ENCODE measurements at places on chromosomes 3 and 15.

GRCh38 chr3:183697123-183697609 lies 431 bp upstream of the YEATS2 start:
- no peak for DNase-seq

GRCh38 chr15:26891448-26892181 lies 24.8 kb downstream of the GABRA5 start:
- no peak for DNase-seq

- DNase-seq = no peak
Measured at GRCh38 chr3:95289295-95289694, 1226.4 kb downstream of the NSUN3 start.

GRCh38 chr15:92462424-92463125 lies 68.9 kb downstream of the ST8SIA2 start:
- no peak for DNase-seq

DNA sequence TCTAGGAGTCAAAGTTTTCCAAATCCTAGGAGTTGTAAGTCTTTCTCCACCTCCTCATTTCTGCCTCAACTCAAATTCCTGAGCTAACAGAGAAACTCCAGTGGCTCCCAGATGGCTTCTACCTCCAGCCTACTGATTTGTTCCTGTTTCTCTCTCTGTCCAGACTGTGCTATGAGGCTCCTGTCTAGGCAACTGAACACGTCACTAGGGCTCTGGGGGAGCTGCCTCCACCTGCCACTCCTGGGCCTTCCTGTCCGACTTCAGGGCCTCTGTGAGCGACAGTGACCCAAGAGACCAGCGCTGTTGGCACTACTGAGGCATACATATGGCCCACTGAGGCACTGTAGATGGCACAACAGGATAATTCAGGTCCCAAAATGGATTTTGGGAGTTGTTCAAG lies 71.4 kb downstream of the EXOG start:
- no peak for DNase-seq

GRCh38 chr3:189419683-189420082 lies 211.5 kb upstream of the TP63 start:
- DNase-seq = no peak

- no peak for DNase-seq
Measured at GRCh38 chr15:92810418-92811138, 89.5 kb upstream of the CHD2 start.

GRCh38 chr3:171514466-171514865 lies 54.3 kb upstream of the TNIK start:
- DNase-seq = no peak

GRCh38 chr3:129745253-129745652 lies 138.8 kb upstream of the PLXND1 start:
- DNase-seq = no peak

- no peak for DNase-seq
Measured at GRCh38 chr3:188049606-188050530, 104.1 kb upstream of the LPP start.

GRCh38 chr3:153038367-153038766 lies 123.7 kb upstream of the RAP2B start:
- DNase-seq = no peak

DNA sequence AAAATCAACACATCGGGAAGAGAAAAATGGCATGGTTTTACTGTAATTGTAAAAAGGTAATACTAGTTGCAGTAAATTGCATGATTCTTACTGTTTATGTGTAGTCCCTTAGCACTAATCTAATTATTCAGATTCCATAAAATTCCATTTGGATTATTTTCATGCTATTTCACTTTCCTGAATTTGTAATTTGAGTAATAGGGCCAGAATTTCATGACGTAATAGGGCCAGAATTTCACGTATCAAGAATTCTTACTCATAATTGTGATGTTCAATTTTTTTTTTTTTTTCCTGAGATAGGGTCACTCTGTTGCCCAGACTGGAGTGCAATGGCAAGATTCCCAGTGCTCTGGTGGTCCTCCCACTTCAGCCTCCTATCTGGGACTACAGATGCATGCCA lies 2.9 kb upstream of the U2SURP start:
- no peak for DNase-seq

DNA sequence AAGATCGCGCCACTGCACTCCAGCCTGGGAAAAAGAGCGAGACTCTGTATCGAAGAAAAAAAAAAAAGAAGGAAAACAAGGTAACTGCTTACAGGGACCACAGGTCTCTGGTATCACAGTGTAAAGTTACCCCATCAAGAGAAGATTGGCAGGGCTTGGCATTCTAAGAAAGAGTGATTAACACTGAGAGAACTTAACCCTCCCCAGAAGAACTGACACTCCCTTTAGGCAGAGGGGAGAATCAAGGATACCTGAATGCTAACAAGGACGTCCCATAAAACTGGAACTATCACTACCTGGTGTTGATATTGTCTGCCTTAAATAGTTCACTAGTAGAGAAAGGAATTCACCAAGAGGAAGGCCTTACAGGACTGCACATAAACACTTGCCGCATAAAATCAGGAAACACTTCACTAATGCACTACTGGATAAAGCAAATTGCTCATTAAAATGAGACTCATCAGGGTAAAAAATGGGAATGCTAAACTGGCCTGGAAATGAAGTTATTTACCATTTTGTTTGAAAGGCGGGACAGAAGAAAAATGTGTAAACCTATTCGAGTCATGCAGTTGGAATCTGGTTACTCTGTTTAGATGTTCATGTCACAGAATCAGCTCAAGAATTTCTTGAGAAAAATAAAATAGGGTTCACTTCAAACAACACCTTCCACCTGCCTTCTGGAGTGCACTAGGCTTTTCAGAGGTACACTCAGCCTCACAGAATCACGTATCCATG lies 121.6 kb downstream of the FOXP1 start:
- no peak for DNase-seq

DNA sequence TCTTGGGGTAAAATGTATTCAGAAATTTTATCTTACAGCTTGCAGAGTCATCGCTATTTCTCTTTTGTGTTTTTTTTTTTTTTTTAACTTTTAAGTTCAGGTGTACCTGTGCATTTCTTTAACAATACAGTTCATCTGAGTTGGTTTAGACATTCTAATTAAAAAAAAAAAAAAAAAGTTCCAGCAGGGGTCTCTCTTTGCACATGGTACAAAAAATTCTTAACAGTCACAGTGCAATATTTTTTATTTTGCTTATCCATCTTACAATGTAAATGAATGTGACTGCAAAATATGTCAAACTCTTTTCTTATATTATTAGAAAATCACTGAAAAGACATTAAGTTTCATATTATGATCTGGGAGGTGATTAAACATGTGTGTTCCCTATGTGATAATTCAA lies 47.5 kb upstream of the SLC9A9 start:
- DNase-seq = no peak

- no peak for DNase-seq
Measured at GRCh38 chr15:92492551-92493115, 99.0 kb downstream of the ST8SIA2 start.

DNA sequence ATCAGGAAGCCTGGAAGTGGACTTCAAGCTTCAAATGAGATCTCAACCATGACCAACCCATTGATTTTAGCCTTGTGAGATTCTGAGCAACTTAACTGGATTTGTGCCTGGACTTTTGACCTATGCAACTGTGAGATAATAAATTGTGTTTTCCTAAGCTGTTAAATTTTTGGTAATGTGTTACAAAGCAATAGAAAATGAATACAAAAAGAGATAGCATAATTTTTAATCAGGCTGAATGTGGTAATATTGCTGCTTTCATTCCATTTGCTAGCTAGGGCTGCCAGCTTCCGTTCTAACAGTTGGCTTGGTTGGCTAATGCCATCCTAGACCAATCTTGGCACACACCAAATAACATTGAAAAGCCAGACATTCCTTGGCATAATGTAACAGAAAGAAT lies 12.2 kb downstream of the PROS1 start:
- DNase-seq = no peak

DNA sequence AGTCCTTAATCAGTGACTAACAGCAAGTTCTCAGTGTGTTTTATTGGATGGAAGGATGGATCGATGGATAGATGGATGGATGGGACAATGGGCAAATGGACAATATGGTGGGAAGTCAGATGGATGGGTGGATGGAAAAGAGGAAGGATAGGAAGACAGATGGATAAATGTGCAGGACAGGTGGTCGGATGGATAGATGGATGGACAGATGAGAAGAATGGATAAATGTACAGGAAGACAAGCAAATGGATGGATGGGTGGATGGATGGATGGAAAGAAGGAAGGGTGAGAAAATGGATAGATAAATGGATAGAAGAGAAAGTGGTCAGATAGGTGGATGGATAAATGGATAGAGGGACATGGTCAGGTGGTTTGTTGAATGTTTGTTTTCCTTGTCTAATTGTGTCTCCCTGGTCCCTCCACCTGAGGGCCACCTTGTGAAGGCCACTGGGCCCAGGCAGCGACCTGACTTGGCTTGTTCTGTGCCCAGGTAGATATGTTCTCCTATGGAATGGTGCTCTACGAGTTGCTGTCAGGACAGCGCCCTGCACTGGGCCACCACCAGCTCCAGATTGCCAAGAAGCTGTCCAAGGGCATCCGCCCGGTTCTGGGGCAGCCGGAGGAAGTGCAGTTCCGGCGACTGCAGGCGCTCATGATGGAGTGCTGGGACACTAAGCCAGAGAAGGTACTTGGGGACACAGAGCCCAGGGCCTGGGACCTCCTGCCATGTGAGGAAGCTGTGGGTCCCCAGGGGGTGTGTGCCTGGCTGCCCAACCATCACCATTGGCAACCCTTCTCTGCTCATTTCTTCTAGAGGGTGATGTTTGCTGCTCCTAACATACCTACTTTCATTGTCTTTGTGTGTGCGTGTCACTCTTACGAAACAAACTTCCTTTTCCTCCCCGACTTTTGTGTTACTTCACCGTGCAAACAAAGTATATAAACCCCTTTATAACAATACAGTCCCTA lies 137.5 kb downstream of the LRRK1 start:
- no peak for DNase-seq

DNA sequence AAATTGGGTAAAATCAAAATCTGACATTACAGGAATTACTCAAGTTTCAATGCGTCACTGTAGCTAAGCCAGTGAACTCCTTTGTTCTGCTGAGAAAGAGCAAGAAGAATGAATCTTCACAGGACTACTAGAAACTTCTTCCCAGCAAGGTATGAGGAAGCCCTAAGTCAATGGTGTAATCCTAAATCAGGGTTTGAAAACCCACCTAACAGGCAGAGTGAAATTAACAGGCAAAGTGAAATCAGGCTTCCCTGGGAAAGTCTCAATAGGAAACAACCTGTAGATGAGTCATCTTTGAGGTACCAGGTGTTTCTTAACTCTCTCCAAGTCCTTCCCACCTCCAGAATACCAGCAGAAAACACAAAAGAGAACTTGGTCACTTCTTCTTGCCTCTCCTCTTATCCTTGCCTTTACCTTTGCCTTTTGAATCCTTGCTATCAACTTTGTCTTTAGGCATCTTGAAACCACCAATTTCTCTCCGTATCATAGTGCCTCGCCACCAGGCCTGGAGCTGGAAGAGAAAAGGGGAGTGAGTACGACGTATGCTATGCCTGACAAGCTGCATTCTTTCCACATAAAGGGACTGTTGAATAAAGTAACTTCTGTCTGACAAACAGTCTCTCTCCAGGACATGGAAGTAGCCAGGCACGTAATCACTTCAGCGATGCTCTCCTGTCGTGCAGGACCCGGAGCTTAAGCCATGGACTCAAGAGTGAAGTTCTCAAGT lies 60.6 kb upstream of the RPL35A start:
- DNase-seq = no peak

DNA sequence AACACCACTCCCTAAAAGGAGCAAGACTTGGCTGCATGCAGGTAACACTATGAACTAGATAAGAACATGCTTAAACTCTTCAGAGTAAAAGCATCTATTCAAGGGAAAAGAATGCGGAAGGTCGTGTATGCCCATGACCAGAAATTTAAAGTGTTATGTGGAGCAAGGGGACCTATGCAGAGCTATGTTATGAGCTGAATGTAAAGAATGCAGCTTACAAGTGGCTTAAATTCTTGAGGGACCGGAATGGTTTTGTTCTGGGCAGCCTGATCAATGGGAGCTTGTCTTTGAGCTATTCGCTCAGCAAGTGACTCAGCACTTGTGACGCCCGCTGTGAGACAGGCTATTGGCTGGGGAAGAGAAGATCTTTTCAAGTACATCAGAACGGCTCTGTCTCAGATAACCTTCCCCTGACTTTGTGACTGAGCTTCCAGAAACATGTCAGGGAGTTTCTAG lies 367.5 kb upstream of the THBS1 start:
- DNase-seq = no peak

GRCh38 chr15:101014921-101015841 lies 96.0 kb downstream of the LRRK1 start:
- DNase-seq = peak; percentile 16

GRCh38 chr3:42601896-42602581 lies 1.6 kb downstream of the NKTR start:
- no peak for DNase-seq

DNA sequence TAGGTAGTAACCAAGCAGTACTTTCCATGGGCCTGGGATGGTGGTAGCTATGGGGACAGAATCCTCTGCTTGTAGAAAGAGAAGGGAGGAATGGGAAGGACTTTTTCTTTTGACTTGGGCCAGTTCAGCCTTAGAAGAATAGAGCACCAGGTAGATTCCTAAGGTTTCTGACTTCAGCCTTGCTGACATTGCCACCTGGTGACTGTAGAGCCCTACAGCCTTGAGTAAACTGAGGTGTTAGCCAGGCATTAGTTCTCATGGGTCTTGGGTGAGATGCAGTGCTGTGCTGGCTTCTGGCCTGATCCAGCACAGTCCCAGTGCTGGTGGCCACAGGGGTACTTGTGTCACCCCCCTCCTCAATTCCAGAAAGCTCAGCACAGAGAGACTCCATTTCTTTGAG lies 171.1 kb downstream of the ZBBX start:
- no peak for DNase-seq

- peak; percentile 63 for DNase-seq
Measured at GRCh38 chr15:56245871-56246814, 2.5 kb upstream of the RFX7 start.

GRCh38 chr3:89947337-89947954 lies 840.0 kb downstream of the EPHA3 start:
- no peak for DNase-seq

- DNase-seq = no peak
Measured at GRCh38 chr3:70973558-70973957, 610.0 kb downstream of the FOXP1 start.

GRCh38 chr3:194985031-194985578 lies 285.9 kb downstream of the XXYLT1 start:
- DNase-seq = no peak

GRCh38 chr3:160746976-160747375 lies 9.1 kb upstream of the PPM1L start:
- DNase-seq = no peak

GRCh38 chr15:91320101-91320500 lies 220.0 kb downstream of the SV2B start:
- no peak for DNase-seq

GRCh38 chr3:98972155-98972554 lies 70.7 kb upstream of the DCBLD2 start:
- no peak for DNase-seq

- DNase-seq = no peak
Measured at GRCh38 chr3:171850320-171850959, 7.3 kb downstream of the TMEM212 start.

DNA sequence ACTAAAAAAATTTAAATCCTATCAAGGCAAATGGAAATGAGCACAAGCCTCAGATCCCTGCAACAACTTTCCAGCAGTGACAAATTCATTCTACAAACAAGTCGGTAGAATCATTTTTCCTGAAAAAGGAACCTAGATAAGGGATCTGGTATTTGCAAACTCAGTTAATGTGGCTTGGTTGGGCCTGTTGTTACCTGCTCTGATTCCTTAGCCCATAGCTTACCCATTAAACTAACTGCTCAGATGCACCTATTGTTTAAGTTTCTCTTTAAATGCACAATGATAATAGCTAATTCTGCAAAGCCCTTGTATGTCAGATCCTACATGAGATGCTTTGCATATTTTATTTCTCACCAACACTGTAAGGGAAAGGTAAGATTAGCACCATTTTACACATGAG lies 377.4 kb upstream of the RGMA start:
- no peak for DNase-seq
